ENCODE measurements at places on chromosomes 5 and 9.

DNA sequence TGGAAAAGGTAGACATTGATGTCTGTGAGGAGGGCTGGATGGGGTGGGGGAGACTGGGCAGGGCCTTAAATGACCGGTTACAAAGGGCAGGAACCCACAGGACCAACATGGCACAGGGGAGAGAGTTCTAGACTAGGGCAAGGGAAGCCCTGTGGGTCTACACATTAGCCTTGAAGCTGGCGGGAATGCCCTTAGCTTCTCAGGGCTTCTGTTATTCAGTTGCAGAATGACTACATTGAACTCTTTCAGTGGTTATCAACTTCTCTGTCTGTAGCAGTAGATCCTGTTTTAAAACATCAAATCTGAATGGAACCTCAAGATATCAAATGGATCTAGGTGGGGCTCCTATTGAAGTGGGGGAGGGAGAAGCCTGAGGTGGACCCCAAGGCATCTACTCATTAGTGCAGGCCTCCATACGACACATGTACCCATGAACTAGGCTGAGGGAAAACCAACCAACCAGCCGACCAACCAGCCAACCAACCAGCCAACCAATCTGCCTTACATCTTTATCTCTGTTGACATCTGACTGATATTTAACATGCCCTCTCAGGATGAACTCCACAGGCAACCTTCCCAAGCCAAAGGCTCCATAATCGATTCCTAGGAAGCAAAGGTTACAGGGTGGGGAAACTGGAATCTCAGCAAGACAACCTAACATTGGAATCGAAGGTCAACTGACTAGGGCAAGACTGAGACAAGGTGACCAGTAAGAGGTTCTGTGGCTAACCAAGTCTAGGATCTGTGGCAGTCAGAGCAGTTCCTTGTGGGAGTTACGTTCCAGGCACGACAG is 48.3 kb downstream of the DAP start:
- no peak overlapping the region for H3K27ac ChIP-seq
- H3K4me3 ChIP-seq: no peak overlapping the region
- DNase-seq: no peak
- H3K4me1 ChIP-seq: no peaks in the 10 kb centered on the region
- H3K27me3 ChIP-seq: no peaks in the 10 kb centered on the region

- H3K4me3 ChIP-seq: no peak overlapping the region
- DNase-seq: no peak
- H3K4me1 ChIP-seq: no peaks in the 10 kb centered on the region
- H3K27me3 ChIP-seq: peaks cover 8% of the 10 kb centered on the region
- H3K36me3 ChIP-seq: no peaks in the 10 kb centered on the region
These were observed 28.4 kb downstream of the CDHR2 start for GRCh38 chr5:176577312-176578176.

- DNase-seq: no peak
- no peak overlapping the region for H3K27ac ChIP-seq
- H3K4me3 ChIP-seq: no peak overlapping the region
- H3K36me3 ChIP-seq: no peaks in the 10 kb centered on the region
- no peaks in the 10 kb centered on the region for H3K27me3 ChIP-seq
- no peaks in the 10 kb centered on the region for H3K4me1 ChIP-seq
These were observed 189.2 kb upstream of the NR3C1 start for GRCh38 chr5:143592648-143593047.

DNA sequence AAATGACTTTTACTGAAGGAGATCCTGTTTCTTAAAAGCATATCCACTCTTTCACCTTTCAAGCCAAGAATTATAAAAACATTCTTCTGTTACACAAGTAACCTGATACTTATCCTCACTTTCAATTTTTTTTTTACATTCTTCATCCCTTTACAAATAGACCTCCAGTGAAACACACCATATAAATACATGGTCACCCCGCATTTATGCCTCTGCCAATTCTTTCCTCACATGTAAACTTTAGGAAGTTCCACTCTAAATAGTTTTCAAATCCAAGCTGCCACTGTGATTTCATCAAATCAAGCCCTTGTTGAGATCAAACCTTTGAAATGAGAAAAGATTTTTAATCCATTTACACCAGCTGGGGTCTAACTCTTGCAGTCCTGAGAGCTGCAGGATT is 40.0 kb downstream of the GAS1 start:
- H3K36me3 ChIP-seq: no peaks in the 10 kb centered on the region

DNA sequence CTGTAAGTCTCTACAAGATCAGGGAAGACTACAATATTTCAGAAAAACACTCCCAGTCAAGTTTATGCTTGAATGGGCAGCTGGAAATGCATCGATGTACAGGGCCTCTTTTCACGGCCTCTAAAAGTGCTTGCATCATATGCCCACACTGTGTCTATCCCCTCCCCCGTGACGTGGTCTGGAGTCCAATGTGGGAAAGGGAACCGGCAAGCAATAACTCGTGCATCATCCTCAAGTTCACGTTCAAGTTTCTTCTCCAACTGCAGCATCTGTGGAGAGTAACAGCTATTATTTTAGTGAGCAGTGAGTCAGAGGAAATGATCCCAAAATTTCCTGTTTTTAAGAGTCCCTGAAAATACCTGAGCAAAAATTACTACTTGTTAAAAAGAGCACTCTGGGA is 22.3 kb downstream of the ATPSCKMT start:
- H3K27ac ChIP-seq: no peak overlapping the region
- H3K27me3 ChIP-seq: no peaks in the 10 kb centered on the region
- DNase-seq: no peak

DNA sequence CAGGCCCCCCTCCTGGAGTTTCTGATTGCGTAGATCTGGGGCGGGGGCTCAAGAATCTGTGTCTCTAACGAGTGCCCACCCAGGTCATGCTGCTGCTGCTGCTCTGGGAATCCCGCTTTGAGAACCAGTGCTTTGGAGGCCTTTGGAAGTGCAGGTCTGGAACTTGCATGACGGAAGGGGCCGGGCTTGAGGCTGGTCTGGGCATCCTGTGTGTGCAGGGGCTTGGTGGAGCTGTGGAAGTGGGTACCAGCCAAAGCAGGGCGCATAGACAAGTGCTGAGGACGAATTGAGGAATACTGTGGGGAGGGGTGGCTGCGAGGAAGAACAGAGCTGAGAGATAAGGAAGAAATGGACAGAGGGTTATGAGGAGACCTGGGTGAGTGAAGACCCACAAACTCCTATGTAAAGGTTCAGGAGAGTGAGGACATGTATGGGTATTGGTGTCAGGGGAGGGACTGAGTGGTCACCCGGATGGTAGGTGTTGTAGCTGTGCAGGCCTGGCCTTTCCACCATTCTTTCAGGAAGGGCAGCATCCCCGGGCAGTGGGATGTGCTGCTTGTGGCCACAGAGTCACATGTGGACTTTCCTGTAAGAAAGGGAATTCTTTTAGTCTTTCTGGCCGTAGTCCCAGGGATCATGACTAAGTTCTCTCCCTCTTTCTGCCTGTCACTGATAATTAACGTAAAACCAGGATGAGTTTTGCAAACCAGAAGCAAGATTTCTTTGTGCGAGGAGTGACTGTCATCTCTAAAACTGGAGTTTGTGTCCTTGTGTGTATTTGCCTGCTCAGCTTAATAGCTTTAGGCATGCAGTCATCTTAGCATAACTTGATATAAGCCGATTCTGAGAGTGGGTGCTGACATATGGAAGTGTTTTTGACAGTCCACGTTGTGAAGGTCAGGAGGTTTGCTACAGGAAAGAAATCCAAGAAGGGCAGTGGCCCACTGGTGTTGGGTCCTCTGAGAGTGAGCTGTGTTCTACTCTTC is 43.3 kb upstream of the TJP2 start:
- no peak overlapping the region for H3K27ac ChIP-seq
- no peaks in the 10 kb centered on the region for H3K36me3 ChIP-seq
- H3K4me1 ChIP-seq: no peaks in the 10 kb centered on the region
- no peak for DNase-seq
- no peak overlapping the region for H3K4me3 ChIP-seq

DNA sequence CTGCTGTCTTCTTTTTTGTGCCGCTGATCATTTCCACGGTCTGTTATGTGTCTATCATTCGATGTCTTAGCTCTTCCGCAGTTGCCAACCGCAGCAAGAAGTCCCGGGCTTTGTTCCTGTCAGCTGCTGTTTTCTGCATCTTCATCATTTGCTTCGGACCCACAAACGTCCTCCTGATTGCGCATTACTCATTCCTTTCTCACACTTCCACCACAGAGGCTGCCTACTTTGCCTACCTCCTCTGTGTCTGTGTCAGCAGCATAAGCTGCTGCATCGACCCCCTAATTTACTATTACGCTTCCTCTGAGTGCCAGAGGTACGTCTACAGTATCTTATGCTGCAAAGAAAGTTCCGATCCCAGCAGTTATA is 17.1 kb downstream of the F2R start:
- no peaks in the 10 kb centered on the region for H3K27me3 ChIP-seq
- H3K27ac ChIP-seq: no peak overlapping the region
- H3K4me3 ChIP-seq: no peak overlapping the region
- peaks cover 7% of the 10 kb centered on the region for H3K4me1 ChIP-seq

DNA sequence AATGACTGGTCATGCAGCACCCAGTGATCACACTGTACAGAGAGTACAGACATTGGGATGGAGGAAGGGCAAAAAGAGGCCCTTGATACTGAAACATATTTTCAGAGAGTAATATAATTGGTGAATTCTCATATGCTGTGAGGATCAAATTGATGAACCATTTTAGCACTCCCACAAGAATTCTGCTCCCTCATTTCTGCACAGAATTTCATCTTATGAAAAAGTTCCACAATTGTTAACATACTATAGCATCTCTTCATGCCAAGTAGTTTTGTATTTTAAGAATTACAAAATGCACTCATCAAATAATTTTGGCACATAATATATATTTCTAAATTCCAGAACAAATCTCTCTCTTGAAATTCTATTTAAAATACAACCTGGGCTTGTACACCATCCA is 351.2 kb downstream of the PDE4D start:
- H3K27ac ChIP-seq: no peak overlapping the region
- no peaks in the 10 kb centered on the region for H3K27me3 ChIP-seq
- no peaks in the 10 kb centered on the region for H3K36me3 ChIP-seq
- H3K4me1 ChIP-seq: peaks cover 9% of the 10 kb centered on the region

DNA sequence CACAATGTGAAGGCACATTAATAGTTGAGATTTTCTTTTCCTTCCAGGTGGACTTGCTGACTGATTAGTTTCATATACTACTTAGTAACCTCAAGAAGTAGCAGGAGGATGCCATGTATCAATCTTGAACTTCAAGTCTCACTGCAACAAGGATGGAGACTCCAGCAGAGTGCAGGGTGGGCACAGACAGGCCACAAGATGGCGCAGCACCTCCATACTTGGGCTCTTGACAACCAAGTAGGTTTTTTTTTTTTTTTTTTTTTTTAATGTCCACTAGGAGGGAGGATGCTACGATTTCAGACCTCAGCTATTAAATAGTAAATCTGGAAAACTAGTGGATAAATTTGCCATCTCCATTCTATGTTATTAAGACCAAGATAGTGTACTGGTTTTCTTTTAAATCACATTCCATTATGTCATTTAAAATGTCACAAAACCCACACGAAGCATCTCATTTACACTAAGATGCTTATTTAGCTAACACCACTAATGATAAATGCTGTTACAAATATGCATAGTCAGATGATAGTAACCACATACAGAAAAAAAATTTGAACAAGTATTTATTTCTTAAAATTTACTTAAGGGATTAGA is 58.6 kb downstream of the IL6ST start:
- DNase-seq: peak; percentile 84
- no peaks in the 10 kb centered on the region for H3K36me3 ChIP-seq
- H3K4me3 ChIP-seq: no peak overlapping the region
- H3K27me3 ChIP-seq: no peaks in the 10 kb centered on the region
- H3K4me1 ChIP-seq: no peaks in the 10 kb centered on the region
- no peak overlapping the region for H3K27ac ChIP-seq

- H3K4me3 ChIP-seq: no peak overlapping the region
- no peak overlapping the region for H3K27ac ChIP-seq
- H3K27me3 ChIP-seq: no peaks in the 10 kb centered on the region
- peaks cover 15% of the 10 kb centered on the region for H3K36me3 ChIP-seq
These were observed 169.8 kb downstream of the MAN2A1 start for GRCh38 chr5:109859537-109859936.

- no peak for DNase-seq
- H3K4me1 ChIP-seq: peaks cover 54% of the 10 kb centered on the region
- no peak overlapping the region for H3K4me3 ChIP-seq
- H3K27me3 ChIP-seq: no peaks in the 10 kb centered on the region
- H3K36me3 ChIP-seq: no peaks in the 10 kb centered on the region
- H3K27ac ChIP-seq: no peak overlapping the region
These were observed 42.5 kb downstream of the MFAP3 start for GRCh38 chr5:154081246-154081645.

GRCh38 chr5:172683645-172684471 is 42.8 kb downstream of the NEURL1B start:
- peak overlapping the region; percentile 28 for H3K4me3 ChIP-seq
- H3K36me3 ChIP-seq: no peaks in the 10 kb centered on the region
- DNase-seq: peak; percentile 67
- no peaks in the 10 kb centered on the region for H3K4me1 ChIP-seq

- no peak overlapping the region for H3K4me3 ChIP-seq
- H3K27ac ChIP-seq: no peak overlapping the region
- no peaks in the 10 kb centered on the region for H3K27me3 ChIP-seq
- H3K36me3 ChIP-seq: no peaks in the 10 kb centered on the region
These were observed 72.6 kb downstream of the SMARCA2 start for GRCh38 chr9:2087500-2088313.

DNA sequence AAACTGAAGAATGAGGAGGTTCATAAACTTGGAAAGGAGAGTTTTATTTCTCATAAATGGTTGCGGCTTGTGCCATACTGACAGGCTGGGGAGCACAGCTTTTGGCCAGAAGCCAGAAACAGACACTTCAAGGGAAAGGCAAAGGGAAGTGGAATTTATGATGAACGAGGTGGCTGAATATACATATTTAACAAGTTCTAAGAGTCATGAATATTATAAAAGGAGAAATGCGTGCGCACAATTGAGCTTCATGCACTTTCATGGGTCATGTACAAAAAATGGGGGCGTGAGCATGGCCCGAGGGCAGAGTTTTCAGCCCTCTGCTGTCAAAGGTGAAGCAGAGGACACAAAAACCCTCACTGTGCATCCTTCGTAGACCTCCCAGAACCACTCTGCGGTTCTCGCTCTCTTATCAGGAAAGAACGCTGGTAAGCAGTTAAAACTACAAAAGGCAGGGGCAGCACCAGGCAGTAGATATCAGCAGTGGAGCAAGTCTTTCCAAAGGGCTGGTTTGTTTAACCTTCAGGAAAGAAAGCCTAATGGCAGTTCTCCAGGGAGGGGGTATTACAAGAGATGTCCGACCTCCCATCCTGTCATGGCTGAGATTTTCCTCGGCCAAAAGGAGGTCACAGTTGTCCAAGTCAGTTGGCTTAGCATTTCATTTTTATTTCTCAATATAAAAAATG is 29.0 kb downstream of the AUH start:
- no peak for DNase-seq
- no peak overlapping the region for H3K4me3 ChIP-seq
- no peaks in the 10 kb centered on the region for H3K36me3 ChIP-seq
- H3K27me3 ChIP-seq: no peaks in the 10 kb centered on the region
- H3K27ac ChIP-seq: no peak overlapping the region
- no peaks in the 10 kb centered on the region for H3K4me1 ChIP-seq

GRCh38 chr9:122389799-122390481 is 19.1 kb downstream of the PTGS1 start:
- no peaks in the 10 kb centered on the region for H3K27me3 ChIP-seq
- H3K4me3 ChIP-seq: no peak overlapping the region
- H3K4me1 ChIP-seq: no peaks in the 10 kb centered on the region
- no peak for DNase-seq
- no peaks in the 10 kb centered on the region for H3K36me3 ChIP-seq
